ENCODE measurements at places on chromosomes 12 and 14.

DNA sequence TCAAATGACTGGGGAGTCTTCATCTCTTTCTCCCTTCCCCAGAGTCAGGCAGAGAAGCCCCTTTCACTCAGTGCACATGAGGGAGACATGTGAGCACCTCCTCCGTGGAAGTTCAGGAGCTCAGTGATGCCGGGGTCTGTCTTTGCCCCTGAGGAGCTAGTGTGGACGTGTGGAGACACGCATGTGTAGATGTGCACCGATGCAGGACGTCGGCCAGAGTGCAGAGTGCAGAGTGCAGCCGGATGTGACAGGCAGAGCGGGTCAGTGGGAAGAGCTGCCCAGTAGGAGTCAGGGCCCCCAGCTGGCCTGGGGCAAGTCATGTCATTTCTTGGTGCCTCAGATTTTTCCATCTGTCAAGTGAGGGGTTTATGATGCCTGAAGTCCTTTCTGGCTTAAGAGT, 20.7 kb downstream of the TSPAN9 start:
- no peak for DNase-seq

DNA sequence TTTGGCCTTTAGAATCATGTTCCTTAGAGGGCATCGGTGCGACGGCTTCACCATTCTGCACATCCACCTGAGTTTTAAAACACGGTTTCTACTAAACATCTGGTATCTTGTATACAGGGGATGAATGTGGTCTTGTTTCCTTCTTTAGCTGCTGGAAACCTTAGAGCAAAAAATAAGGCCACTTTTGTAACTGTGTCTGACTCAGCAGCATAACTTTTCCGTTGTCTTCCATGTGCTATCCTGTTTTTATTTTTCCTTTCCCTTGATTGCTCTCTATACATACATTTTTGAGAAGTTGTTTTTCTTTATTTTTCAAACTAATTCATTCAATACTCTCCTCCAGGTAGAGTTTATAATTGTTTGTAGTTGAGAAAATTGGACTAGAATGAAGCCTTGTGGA, 108.8 kb upstream of the PCED1B start:
- DNase-seq = no peak

DNA sequence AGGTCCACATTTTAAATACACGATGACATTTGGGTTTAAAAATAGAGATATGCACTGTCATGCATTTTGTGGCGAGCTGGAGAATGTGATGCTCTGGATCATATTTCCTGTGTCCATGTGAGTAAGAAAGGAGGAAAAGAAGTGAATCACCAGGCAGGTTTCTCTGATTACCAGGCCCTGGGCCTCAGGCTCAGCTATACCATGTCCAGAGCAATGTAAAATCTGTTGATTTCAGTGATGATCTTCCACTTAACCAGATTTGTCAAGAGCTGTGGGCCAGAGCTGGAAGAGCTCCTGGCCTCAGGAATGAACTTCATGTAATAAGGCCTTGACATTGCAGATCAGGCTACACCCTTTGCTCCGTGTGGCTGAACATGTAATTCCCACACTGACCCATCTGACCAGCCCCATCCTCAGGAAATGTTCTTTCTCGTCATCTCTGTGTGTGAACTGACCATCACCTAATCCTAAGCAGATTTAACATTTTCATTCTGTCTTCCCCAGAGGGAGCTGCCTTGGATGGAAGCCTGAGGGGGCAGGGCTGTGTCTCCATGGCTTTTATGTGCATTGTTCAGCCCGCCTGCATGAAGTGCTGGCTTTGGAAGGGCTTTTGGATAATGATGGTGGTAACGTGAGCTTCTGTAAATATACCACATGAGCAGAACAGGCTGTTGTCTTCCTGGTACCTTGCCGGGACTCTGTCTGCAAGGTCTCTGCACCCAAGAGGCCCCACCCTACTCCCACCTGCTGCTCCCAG, 54.5 kb downstream of the CRACR2A start:
- no peak for DNase-seq

- no peak for DNase-seq
Measured at GRCh38 chr12:72272091-72272661, at the start of gene TRHDE. TRHDE (plus strand) TSS chr12:72272370; CDS start chr12:72272644, 274 bp downstream.

DNA sequence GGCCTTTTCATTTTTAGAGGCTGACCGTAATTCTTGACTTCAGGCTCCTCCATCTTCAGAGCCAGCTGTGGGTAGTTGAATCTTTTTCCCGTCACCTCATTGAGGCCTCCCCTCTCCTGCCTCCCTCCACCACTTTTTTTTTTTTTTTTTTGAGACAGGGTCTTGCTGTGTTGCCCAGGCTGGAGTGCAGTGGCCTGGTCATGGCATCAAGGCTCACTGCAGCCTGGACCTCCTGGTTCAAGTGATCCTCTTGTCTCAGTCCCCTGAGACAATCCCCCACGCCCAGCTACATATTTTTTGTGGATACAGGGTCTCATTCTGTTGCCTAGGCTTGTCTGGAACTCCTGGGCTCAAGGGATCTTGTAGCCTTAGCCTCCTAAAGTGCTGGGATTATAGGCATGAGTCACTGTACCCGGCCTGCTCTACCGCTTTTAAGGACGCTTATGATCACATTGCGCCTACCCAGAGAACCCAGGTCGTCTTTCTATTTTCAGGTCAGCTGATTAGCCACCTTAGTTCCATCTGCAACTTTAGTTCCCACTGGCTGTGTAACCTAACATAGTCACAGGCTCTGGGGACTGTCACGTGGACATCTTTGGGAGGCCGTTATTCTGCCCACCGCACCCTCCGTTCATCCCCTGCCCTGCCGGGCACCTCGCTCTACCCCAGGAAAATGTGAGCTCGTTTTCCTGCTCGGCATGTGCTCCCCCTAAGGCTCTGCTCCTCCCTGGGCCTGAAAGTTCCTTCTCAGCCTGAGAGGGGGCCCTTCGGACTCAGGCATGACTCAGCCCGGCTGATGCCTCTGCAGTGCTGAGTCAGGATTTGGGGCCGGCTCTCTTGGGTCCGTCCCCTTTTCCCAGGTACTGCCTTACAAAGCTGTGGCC, 13.4 kb downstream of the TNFAIP2 start:
- no peak for DNase-seq

- DNase-seq = no peak
Measured at GRCh38 chr12:105445649-105446048, 115.2 kb downstream of the C12orf75 start.

- DNase-seq = no peak
Measured at GRCh38 chr12:12072064-12072760, 1.5 kb downstream of the BCL2L14 start.

DNA sequence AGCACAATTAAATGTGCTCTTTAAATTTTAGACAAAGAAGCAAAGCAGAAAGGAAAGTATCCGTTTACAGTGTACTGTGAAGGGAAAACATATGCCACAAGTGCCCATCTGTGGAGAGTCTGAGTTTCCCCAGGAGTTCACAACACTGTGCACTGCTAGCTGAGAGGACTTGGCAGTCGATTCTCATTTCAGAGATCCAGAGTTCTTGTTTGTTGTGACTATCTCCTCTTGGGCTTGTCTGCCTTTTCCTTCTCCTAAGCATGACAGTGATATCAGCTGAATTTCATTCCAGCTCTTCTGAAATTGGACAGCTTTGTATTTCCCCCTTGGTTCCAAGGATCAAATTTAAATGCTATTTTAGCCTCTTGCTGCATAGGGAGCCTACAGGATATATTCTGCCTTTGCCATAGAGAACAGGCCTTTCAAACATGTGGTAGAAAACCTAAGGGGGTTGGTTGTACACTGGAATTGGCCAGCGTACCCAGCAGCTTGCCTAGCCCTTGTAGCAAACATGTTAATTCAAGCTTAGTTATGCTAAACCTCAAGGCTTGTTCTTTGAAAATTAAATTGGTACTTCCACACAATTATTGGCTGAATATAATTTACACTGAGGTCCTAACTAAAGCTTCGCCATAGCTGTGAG, 259.2 kb upstream of the NOVA1 start:
- DNase-seq = no peak

GRCh38 chr14:103343164-103343879, 9.3 kb downstream of the EIF5 start:
- no peak for DNase-seq

- DNase-seq = no peak
Measured at GRCh38 chr12:46915082-46915481, 89.3 kb upstream of the SLC38A4 start.

DNA sequence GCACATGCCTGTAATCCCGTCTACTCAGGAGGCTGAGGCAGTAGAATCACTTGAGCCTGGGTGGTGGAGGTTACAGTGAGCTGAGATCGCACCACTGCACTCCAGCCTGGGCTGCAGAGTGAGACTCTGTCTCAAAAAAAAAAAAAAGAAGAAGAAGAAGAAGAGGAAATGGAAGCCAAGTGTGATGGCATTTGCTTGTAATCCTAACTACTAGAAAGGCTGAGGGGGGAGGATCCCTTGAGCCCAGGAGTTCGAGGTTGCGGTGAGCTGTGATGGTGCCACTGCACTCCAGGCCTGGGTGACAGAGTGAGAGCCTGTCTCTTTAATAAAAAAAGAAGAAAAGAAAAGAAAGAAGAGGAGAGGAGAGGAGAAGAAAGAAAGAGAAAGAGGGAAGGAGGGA, 52.1 kb downstream of the LGMN start:
- no peak for DNase-seq

DNA sequence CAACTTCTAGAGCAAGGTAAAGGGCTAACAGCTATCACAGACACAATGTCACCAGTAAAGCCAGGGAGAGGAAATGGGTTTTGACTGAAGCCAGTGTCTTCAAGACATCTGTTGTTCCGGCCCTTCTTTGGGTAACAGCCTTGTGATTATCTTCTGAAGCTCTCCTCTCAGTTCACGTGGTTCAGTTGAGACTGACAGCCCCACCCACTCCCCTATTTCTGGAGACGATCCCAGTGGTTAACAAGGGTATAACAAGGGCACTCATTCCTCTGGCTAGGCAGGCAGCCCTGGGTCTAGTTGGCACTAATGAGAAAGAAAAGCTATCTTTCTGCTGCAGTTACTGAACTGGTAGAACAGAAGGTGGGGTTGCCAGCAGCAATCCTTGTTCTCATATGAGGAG, 6.9 kb downstream of the GNPTAB start:
- DNase-seq = peak; percentile 99

- peak; percentile 2 for DNase-seq
Measured at GRCh38 chr12:12899530-12900380, 8.4 kb downstream of the GPRC5A start.

- DNase-seq = peak; percentile 35
Measured at GRCh38 chr12:93336291-93336741, 41.4 kb upstream of the NUDT4 start.

DNA sequence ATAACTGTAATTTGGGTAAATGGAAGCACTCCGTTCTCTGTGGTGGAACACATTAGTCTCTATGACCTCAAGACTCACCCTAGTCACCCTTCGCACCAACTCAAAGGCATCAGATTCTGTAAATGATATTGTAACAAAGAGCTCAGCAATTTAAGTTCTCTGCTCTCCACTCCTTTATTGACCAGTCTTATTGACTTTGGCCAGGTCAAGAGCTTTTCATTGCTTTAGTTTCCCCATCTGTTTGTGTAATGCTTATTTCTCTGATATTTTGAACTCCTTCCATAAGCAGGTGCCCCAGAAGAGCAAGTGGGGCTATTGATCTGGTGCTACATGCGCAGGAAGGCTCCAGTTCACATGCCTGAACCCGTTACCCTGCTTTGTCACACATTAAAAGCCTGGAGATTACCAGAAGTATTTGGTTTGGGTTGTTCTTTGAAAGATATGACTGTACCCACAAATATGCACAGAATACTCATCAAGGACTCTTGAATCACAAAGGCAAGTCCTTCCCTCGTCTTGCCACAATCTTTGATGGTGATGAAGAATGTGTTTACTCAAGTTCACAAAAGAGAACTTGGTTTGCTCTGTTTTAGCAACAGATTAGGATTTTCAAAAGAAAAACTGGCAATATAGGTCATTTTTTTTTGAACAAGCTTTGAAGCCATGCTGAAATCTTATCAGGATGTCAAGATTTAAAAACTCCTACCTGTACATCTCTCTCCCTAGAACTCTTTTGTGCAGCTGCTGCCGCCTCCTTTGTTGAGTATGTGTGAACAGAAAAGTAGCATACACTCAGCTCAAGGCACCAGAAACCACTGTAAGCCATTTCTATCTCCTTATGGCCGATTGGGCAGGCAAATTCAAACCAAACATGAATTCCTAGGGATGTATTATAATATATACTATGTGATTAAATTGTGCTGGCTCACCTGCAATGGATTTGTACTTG, 193.9 kb downstream of the BCAT1 start:
- DNase-seq = no peak

- no peak for DNase-seq
Measured at GRCh38 chr12:32821293-32821692, 65.6 kb upstream of the YARS2 start.

DNA sequence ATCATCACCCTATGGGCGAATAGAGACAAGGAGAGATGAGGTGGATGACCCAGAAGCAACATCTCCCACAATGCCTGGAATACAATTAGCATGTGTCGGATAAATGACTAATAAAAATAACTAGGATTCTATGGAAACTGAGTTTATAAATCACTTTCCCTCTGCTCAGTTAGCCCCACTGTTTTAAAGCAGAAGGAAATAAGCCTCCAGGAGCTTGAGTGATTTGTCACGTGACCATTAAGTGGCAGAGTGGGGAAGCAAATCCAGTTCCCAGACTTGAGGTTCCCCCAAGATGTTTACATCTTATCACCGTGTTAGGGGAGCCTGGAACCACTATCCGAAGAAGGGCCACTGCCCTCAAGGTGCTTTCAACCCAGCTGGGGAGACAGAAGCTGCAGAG, 136.5 kb upstream of the CCND2 start:
- peak; percentile 10 for DNase-seq

GRCh38 chr14:36238666-36239363, 62.3 kb upstream of the PTCSC3 start:
- DNase-seq = peak; percentile 32

DNA sequence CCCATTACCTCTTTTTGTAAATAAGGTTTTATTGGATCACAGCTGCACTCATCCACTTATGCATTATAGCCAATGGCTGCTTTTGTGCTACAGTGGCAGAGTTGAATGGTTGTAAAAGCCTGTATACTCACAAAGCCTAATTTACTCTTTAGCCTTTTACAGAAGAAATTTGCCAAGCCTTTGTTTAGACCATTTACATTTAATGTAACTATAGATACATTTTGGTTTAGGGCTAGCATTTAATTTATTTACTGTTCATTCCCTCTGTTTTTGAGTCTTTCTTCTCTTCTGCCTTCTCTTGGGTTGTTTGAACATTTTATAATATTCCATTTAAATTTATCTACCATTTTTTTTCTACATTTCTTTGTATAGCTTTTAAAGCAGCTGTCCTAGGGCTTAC, 217.1 kb upstream of the AMIGO2 start:
- DNase-seq = no peak

Data from Kasumi-1 (cell line).